ENCODE measurements at places on chromosomes 3 and 15.

GRCh38 chr15:77577366-77577950 lies 55.3 kb downstream of the LINGO1 start:
- DNase-seq, result no peak

- no peak for DNase-seq
Measured at GRCh38 chr3:133644768-133645167, 17.0 kb downstream of the TOPBP1 start.

GRCh38 chr3:138092023-138092422 lies 23.4 kb downstream of the DZIP1L start:
- no peak for DNase-seq

GRCh38 chr3:10772271-10773161 lies 43.5 kb upstream of the SLC6A11 start:
- DNase-seq, result no peak

- no peak for DNase-seq
Measured at GRCh38 chr15:97200161-97200560, 760.3 kb upstream of the ARRDC4 start.

DNA sequence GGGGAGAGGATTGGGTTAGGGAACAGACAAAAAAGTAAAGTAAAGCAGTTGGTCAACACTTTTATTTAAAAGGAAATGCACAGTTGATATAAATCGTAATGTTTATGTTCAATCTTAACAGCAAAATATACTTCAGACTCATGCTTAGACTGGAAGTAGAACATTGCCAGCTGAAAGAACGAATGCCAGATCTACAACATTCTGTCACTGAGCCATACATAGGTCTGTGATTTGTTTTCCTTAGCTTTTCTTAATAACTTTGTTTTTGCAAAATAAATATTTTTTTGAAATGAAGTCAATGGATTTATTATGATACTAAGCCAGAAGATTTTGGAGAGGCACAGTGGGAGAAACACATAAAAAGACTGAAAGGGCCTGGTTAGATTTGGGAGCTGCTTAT lies 62.0 kb downstream of the LEKR1 start:
- no peak for DNase-seq

GRCh38 chr3:43296565-43296964 lies 10.2 kb downstream of the SNRK start:
- no peak for DNase-seq

- no peak for DNase-seq
Measured at GRCh38 chr15:92869263-92869940, 30.7 kb upstream of the CHD2 start.

DNA sequence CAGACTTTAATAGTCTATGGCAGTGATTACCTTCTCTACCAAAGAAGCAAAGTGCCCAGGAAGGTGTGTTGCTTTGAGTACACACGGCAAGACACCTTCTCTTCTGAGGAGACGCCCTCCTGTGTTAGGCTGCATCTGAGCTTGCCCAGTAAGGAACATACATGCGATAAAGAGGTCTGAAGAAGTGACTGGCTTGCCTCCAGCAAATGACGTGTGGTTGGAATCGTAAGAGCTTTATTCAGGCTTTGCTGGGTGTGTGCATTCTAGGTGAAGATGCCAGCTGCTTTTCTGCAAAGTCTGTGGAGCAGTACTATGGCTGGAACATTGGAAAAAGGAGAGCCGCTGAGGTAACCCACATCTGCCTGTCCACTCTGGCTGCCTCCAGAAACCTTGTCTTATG lies 22.4 kb downstream of the MAP6D1 start:
- peak; percentile 11 for DNase-seq

DNA sequence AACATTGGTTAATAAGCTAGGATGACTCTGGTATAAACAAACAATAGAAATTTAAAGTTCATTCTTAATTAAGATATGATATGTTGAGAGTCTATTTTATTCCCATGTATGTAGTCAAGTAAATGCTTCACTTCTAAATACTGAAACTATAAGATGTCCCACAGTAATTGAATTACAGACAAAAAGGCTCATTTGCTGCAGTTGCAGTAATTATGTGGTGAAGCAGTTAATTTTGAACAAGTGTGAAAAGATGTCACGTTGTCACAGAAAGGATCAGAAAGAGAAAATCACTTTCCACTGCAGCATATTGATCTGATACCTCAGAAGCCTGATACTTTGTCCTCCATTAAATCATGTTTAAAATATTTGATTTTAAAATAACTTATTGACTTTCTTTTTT lies 159.8 kb downstream of the BBX start:
- DNase-seq, result no peak
